Adrenal gland (tissue), 19 donors: ENCODE measurements at places on chromosomes 5 and 9. TPM values are rescaled to one million over a fixed set of nuclear protein-coding genes. Genes with fewer than 3 reads are reported as not detected.

Gene PALM2AKAP2
- 22.1 TPM for total RNA-seq

Gene SLC2A6
- 2.0 TPM for total RNA-seq

Gene DBH
- 5.0 TPM for total RNA-seq

Gene ADAMTS6
- total RNA-seq: 0.55 TPM

Gene KIF4B
- total RNA-seq: not detected

Gene FCHSD1
- total RNA-seq: 5.5 TPM

Gene IFNA13
- not detected for total RNA-seq

Gene ANKDD1B
- total RNA-seq: not detected

Gene IL7R
- 14.7 TPM for total RNA-seq

Gene GPR150
- total RNA-seq: 0.38 TPM

Gene TMEM171
- total RNA-seq: not detected
